ENCODE measurements at places on chromosomes 13 and 19.
A peak's percentile ranks its signal among the peaks of the same experiment; 100 is the strongest.

- DNase-seq, result peak; percentile 27
These were observed 796 bp upstream of the LSM14A start for GRCh38 chr19:34171539-34171876.

DNA sequence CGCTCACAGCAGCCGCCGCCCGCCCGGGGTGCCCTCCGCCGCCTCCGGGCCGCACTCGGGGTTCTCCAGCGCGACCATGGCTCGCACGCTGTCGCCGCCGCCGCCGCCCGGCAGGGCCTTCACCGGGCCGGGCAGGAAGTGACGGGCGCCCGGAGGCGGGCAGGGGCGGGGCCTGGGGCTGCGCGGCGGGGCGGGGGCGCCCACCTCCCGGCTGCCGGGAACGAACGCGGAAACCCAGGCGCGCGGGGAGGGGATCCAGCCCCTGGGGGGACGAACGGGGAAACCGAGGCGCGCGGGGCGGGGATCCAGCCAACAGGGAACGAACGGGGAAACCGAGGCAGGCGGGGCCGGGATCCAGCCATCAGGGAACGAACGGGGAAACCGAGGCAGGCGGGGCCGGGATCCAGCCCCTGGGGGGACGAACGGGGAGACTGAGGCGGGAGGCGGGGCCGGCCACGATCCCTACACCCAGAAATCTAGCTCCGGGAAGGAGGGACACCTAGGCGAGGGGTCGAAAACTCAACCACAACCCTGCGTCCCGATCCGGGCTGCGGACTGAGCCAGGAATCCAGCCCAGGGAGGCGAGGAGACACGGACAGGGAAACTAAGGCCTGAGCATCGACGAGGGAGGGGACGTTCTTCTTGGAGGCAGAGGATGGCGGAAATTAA is at the start of gene R3HDM4:
Gene R3HDM4 (minus strand): TSS at position 140 of the 669 bp plus-strand sequence. CDS start 62 bp downstream, at position 78.
- no peak for DNase-seq

- no peak for DNase-seq
These were observed 84.3 kb downstream of the SIPA1L3 start for GRCh38 chr19:37991176-37991835.

DNA sequence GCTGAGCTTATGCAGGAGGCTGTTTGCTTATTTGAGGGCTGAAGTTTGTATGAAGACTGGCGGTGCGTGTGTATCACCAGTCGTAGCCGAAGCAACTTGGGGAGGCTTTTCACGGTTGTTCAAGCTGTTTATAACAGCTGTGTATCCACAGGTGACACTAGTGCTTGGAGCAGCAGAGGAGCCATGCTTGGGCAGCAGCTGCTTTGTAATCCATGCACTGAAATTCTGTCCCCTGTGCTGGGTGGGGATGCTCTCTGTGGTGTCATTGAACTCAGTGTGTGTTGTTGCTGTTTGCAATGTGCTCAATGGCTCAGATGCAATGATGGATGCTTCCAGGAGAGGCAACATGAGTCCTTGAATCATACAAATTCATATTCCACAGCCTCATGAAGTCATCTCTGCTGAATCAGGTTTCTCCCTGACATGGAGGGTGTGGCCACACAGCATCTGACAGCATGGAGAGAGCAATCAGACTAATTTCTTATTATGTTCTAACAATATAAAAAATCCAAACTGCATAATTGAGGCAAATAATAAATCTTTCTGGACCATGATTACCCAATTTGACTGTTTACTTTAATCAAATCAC is 18.8 kb upstream of the GTF3A start:
- DNase-seq, result no peak

- no peak for DNase-seq
These were observed 44.7 kb downstream of the TDRD3 start for GRCh38 chr13:60441761-60442160.

DNA sequence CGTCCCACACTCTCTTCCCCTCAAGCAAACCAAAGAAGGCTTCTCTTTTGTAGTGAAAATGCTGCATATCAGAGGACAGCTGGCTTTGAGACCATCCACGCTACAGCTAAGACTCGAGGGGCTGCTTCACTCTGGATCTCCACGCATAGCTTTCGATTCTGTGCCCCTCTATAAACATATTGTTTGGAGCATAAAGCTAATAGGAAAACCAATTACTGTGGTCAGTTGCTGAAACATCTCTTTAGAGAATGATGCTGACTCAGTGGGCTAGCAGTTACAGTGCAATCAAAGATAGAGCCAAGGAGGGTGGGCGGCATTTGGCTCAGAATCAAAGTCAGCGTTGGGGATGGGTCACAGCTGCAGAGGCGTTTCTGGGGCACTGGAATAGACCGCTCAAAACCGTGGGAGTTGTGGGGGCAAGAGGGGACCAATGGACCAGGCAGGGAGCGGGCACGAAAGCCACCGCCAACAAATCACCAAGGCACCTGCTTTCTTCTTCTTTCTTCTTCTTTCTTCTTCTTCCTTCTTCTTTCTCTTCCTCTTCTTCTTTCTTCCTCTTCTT is 76.7 kb downstream of the RASL11A start:
- DNase-seq, result no peak

DNA sequence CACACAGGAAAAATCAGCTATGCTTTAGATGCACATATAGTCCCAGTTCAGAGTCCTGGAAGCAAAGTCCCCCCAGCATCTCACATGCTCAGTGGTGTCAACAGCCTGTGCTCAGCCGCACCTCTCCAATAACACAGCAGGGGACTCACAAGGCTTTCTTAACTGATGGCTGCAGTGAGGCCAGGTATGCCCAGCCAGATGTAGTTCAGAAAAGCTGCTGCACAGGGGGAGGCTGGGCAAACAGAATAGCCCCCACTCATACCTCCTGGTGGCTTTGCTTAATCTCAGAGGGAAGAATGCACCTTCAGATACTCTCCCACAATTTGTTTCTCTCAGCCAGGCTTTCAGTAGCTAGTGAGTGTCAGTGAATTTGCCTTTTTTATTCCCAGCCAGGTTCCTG is 33.4 kb downstream of the FAM124A start:
- DNase-seq, result no peak

DNA sequence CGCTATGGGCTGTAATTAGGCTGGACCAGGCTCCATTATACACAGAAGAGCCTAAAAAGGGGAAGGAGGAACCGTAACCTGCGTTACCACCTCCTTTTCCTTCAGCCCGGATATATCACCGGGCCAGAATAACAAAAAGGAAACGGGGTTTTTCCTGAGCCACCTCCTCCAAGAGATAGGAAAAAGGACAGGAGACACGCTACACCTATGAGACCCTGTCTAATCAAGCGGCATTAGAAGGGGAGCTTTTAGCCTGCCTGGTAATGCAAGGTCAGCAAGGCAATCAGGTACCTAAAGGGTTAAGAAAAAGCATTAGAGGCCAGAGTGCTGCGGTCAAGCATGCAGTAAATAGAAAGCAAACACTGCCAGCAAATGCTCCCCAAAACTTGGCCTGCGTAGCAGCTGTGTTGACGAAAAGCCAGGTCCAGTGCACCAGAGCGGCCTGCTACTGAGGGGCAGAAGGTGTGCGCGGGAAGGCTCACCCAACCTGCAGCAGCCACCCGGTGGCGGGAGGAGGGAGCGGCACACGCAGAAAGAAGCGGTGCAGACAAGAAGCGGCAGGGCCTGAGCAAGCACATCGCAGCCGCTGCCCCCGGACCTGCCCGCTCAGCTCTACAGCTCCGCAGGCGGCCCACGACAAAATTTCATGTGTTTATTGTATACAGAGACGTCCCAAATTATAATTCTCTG is 1466.1 kb downstream of the UQCRFS1 start:
- DNase-seq, result no peak

GRCh38 chr13:71912524-71912923 is 45.5 kb upstream of the DACH1 start:
- no peak for DNase-seq

DNA sequence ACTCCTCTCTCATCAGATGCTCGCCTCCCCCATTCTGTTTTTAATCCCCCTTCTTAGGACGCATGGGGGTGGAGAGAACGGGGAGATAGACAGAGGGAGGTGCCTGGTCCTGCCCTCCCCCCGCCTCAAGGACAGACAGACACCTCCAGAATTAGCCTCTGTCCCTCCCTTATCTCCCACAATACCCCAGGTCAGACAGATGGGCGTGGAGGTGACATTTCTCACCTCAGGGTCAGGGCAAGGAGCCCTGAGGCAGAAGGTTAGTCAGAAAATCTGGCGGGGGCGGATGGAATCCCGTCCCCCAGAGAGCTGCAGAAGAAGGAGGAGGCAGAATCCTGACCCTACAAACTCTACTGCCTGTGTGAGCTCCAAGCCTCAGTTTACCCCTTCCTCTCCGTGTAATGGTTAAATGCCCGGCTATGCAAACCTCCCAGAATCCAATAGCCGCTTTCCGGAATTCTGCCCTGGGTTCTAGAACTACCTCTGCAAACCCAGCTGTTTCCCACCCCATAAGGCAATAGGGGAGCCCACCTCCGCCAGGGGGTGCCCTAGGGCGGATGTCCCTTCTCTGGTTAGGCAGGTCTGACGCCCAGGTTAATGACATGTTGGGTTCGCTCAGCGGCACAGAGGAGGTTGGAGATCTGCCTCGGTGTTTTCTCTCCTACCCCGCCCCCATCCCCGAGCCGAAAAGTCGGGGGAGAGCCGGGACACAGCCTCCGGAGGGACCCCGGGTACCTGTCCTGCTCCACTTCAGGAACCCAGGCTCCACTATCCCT is 900 bp downstream of the PPP1R13L start:
- DNase-seq, result no peak

DNA sequence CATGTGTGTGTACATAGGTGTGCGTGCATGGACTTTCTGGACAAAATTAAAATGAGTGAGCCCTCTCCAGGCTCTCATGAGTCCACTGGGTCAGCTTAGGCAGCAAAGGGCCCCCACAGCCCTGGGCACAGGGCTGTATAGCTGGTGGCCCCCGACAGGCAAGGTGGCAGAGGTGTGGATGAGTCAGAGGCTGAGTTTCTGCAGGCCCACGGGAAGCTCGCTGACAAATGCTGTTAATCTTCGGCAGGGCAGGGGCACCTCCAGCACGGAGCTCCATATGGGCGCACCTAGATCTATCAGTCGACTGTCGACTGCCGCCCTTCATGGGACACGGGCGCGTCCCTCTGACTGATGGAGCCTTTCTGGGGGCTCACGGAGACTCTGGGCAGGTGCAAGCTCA is 181.1 kb downstream of the URI1 start:
- no peak for DNase-seq

DNA sequence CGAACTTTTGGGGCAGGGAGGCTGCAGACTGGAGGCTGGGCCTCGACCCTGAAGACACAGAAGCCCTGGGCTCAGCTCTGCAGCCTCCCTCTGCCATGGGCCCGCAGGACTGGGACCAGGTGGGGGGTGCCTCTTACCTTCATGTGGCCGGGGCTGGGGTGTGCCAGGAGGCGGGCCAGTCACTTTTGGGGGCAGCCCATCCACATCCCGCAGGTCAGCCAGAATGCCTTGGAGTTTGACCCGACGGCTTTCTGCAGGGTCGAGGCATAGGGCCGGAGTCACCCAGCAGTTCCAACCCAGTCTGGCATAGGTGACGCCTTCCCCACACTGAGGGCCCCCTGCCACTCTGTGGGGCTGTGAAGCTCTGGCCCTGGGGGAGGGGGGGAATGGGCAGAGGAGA is 10.8 kb upstream of the PRKD2 start:
- DNase-seq, result no peak

DNA sequence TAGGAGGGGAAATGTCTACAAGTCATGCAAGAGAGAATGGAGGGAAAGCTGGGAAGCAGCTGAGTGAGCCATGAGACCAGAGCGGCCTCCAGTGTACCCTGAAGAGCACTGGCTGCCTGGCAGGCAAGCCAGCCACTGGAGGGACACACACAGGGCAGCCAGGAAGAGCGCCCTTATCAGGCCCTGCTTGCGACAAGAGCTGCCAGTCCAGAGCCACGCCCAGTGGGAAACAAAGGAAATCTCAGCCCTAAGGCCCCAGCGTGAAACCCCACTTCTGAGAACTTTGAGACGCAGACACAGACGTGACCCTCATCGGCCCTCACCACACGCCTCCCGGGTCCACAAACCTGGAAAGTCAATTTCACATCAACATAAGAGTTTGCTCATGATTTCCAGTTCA is 105.0 kb downstream of the STK24 start:
- no peak for DNase-seq

- no peak for DNase-seq
These were observed 35.2 kb downstream of the STK24 start for GRCh38 chr13:98541701-98542203.

DNA sequence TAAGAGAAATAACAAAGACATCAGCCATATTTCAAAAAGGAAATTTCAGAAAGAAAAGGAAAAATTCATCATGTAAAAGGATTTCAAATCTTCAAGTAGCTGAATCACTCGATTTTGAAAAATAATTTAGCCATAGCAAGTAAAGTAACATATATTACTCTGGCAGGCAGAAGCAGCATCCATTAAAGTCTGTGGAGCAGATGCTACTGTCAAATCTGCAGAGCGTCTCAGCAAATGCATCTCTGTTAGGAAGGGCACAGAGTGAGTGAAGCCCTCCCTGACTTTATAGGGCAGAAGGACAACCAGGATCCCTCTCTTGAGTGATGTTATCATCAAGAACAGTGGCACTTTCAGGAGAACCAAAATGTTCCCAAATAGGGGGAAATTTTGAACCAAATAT is 445.5 kb downstream of the EFNB2 start:
- DNase-seq, result no peak

DNA sequence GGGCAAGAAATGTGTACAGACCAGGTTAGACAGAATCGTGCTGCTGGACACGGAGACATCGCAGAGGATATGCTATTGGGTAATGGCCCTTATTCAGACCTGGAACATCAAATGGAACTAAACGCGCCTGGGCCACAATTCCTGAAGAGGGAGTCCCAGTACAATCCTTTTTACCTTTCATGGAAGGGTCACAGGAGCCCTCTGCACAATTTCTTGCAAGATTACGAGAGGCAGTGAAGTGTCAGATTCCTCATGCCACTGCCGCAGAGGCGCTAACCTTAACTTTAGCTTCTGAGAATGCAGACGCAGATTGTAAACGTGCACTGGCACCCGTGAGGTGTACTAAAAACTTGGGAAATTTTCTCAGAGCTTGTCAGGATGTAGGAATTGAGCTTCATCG is 18.1 kb downstream of the CLEC4M start:
- no peak for DNase-seq

DNA sequence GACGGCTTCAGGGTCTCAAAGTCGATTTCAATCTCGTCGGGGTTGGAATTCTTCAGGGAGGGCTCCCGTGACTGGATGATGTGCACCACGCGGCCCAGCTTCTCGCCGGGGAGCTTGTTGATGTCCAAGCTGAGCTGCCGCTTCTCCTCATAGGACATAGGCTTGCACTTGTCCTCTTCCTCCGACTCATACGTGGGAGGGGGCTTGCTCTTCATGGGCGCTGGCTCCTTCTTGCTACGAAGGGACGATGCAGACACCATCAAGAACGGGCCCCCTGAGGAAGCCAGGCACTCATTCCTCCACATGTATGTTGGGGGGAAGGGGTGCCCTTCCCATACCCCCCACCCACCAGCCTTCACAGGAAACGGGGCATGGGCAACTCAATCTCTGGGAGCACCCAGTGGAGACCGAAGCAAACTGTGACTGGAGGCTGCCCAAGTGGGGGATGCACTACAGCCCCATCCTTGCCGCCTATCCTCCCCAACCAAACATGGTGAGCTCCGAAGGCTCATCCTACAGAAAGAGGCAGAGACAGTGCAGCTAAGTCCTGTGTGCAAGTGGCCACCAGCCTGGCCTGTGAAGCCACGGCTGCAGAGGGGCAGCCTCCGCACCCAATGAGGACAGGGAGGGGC is 23.2 kb upstream of the EPHX3 start:
- no peak for DNase-seq

GRCh38 chr13:49219647-49220035 is 497 bp upstream of the MLNR start:
- no peak for DNase-seq

Data from fibroblast of the conjunctiva (primary cell).